Type B pancreatic cell (in vitro differentiated cells): ENCODE measurements at places on chromosomes 1 and 21. TPM values are rescaled to one million over a fixed set of nuclear protein-coding genes. Genes with fewer than 3 reads are reported as not detected.

GRCh38 chr21:33490991-33491372 is 534 bp downstream of the DNAJC28 start:
- H3K4me3 ChIP-seq, result peak overlapping the region; percentile 92
- no peak for DNase-seq
- H3K4me1 ChIP-seq, result peaks cover 6% of the 10 kb centered on the region
- H3K36me3 ChIP-seq, result no peaks in the 10 kb centered on the region
- peak overlapping the region; percentile 79 for H3K27ac ChIP-seq

- DNase-seq, result peak; percentile 88
- no peaks in the 10 kb centered on the region for H3K36me3 ChIP-seq
- peak within 1 kb of the TSS; percentile 86 for H3K4me3 ChIP-seq
- peaks cover 3% of the 10 kb centered on the region for H3K4me1 ChIP-seq
- H3K27ac ChIP-seq, result peak within 1 kb of the TSS; percentile 81
These were observed at the start of gene PGBD5 for GRCh38 chr1:230426246-230427093. Gene PGBD5 (minus strand): TSS chr1:230426332. CDS start chr1:230425928, 404 bp downstream.

- no peaks in the 10 kb centered on the region for H3K4me1 ChIP-seq
- peaks cover 8% of the 10 kb centered on the region for H3K27me3 ChIP-seq
- peak within 1 kb of the TSS; percentile 85 for H3K27ac ChIP-seq
- H3K4me3 ChIP-seq, result no peak within 1 kb of the TSS
- DNase-seq, result no peak
- H3K36me3 ChIP-seq, result peaks cover 5% of the 10 kb centered on the region
These were observed at the start of gene HOOK1 for GRCh38 chr1:59814901-59815825. Gene HOOK1 (plus strand): TSS chr1:59814949. CDS start chr1:59815118, 169 bp downstream.

DNA sequence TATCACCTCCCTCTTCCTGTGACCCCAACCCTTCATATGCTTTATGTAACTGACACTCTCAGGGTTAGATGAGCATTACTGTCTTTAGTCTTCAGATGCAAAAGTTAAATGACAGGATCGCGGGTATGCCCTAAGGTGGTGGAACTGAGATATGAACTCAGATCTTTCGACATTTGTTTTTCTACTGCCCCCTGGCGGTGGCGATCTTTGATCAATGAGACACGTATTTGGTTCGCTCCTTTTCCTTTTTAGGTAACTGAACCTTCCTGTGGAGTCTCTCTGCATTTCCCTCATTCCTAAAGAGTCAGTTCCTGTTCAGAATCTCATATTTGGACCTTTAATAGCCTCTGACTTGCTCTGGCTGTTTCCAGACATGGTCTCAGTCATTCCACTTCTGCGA is 47.8 kb upstream of the ZP4 start:
- no peaks in the 10 kb centered on the region for H3K4me1 ChIP-seq
- H3K4me3 ChIP-seq, result no peak overlapping the region
- no peaks in the 10 kb centered on the region for H3K36me3 ChIP-seq
- no peaks in the 10 kb centered on the region for H3K27me3 ChIP-seq
- no peak for DNase-seq
- no peak overlapping the region for H3K27ac ChIP-seq

FAM163A gene
- 1.4 and 2.5 TPM in 2 replicates for total RNA-seq

B3GALT2 gene
- 3.2 and 3.6 TPM in 2 replicates for total RNA-seq

GRCh38 chr1:176119549-176119948 is 87.5 kb downstream of the COP1 start:
- no peaks in the 10 kb centered on the region for H3K4me1 ChIP-seq
- H3K36me3 ChIP-seq, result peaks cover 24% of the 10 kb centered on the region
- H3K4me3 ChIP-seq, result no peak overlapping the region
- no peak overlapping the region for H3K27ac ChIP-seq
- DNase-seq, result no peak
- H3K27me3 ChIP-seq, result no peaks in the 10 kb centered on the region

CLCA4 gene
- total RNA-seq, result 0.10 TPM in 1 of 2 replicates, not detected in the other

- H3K4me1 ChIP-seq, result peaks cover 6% of the 10 kb centered on the region
- H3K27me3 ChIP-seq, result peaks cover 5% of the 10 kb centered on the region
- no peak overlapping the region for H3K27ac ChIP-seq
- no peak overlapping the region for H3K4me3 ChIP-seq
These were observed 484.6 kb upstream of the PLXNA2 start for GRCh38 chr1:208728815-208729214.

SPATA45 gene
- not detected in 2 replicates for total RNA-seq

DNA sequence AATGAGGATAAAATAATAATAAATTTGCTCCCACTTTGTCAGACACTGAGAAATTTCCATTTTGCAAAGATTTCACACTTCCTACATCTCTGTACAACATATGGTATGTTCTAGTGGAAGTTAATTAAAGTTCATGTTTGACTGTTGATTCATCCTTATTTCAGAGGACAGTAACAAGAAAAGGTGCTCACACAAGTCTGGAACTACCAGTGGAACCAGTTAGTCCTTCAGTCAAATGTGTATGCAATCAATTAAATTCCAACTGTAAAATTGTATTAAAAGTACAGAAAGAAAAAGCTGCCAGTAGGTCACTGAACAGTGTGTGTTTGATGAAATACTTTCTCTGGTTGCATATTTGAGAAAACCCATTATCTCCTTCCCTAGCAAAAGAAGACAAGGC is 496.0 kb upstream of the PKN2 start:
- H3K27ac ChIP-seq, result peak overlapping the region; percentile 71
- no peaks in the 10 kb centered on the region for H3K36me3 ChIP-seq
- H3K4me1 ChIP-seq, result peaks cover 9% of the 10 kb centered on the region

DNA sequence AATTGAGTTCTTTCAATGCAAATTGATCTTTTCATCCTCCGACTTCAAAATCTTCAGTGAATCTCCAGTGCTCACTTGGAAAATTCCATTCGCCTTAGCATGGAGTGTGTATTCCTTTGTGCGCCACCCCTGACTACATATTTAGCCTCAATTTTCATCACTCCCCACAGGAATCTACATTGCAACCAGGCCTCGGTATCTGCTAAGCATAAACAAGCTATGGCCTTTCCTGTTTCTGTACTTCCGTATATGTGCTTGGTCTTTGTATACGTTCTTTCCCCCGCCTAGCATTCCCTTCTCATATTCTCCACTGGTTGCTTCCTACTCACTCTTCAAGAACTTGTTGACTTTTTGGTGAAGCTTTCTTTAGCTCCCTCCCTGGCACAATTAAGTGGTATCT is 470.8 kb downstream of the LMO4 start:
- peaks cover 18% of the 10 kb centered on the region for H3K4me1 ChIP-seq
- H3K4me3 ChIP-seq, result no peak overlapping the region
- no peak for DNase-seq
- H3K36me3 ChIP-seq, result no peaks in the 10 kb centered on the region

GRCh38 chr1:169879034-169879840 is 14.5 kb downstream of the SCYL3 start:
- peaks cover 27% of the 10 kb centered on the region for H3K36me3 ChIP-seq
- no peak for DNase-seq
- H3K27ac ChIP-seq, result no peak overlapping the region

EFHD2 gene
- total RNA-seq, result 19.5 TPM in 2 replicates

PLEKHN1 gene
- 6.4 and 16.7 TPM in 2 replicates for total RNA-seq

DNA sequence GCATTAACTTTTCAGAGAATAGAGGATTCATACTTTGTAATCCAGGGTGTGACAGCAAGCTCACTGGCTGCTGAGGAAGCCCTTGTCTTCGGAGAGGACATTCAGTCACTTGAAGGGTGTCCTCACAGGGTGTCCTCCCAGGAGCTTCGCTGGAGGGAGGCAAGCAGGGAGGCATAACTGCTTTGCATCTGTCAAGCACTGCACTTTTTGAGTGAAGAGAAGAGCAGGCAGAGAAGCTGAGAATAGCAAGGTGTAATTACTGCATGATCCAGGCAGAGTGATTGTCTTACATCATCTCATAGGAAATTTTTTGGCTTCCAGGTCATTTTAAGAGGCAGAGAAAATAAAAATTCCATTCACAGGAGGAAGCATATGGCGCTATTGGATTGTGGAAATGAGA is 232.5 kb upstream of the ZP4 start:
- H3K36me3 ChIP-seq, result no peaks in the 10 kb centered on the region
- no peak overlapping the region for H3K4me3 ChIP-seq
- H3K27ac ChIP-seq, result no peak overlapping the region
- no peaks in the 10 kb centered on the region for H3K27me3 ChIP-seq
- H3K4me1 ChIP-seq, result no peaks in the 10 kb centered on the region

SYF2 gene
- 33.7 and 35.9 TPM in 2 replicates for total RNA-seq

DNA sequence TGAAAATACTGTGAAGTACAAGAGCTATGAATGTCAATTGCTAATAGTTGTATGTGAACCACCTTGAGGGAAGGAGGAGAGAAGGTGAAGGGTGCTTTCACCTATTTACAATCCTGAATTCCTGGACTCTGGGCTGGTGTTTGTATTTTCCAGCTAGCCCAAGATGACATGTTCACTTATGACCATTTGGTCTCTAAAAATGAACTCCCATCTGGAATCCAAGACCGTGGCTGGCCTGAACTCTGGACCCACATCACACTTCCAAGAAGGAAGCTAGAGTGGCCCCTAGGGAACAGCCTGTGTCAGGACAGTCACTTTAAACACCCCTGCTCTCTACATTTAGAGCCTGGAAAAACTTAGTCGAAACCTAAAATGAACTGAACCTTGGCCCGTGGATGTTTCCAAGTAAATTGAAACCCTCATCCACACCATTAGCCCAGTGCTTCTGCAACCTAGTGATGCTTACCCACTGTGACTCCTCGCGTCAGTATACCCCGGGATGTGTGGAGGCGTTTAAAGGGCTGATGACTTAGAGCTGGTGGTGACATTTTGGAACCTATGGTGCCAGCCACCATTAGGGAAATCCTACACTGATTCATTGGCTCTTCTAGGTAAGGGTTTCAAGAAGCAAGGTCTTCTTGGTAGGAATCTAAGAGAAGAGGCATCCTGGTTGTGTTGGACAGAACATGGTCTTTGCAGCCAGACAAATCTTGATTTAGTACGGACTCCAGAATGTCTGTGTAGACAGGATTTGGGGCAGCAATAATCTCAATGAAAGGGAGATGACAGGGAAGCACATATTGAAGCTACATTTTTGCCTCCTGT is 171.5 kb upstream of the IRF2BP2 start:
- no peak overlapping the region for H3K4me3 ChIP-seq
- H3K4me1 ChIP-seq, result no peaks in the 10 kb centered on the region
- H3K27ac ChIP-seq, result no peak overlapping the region
- H3K36me3 ChIP-seq, result no peaks in the 10 kb centered on the region

DNA sequence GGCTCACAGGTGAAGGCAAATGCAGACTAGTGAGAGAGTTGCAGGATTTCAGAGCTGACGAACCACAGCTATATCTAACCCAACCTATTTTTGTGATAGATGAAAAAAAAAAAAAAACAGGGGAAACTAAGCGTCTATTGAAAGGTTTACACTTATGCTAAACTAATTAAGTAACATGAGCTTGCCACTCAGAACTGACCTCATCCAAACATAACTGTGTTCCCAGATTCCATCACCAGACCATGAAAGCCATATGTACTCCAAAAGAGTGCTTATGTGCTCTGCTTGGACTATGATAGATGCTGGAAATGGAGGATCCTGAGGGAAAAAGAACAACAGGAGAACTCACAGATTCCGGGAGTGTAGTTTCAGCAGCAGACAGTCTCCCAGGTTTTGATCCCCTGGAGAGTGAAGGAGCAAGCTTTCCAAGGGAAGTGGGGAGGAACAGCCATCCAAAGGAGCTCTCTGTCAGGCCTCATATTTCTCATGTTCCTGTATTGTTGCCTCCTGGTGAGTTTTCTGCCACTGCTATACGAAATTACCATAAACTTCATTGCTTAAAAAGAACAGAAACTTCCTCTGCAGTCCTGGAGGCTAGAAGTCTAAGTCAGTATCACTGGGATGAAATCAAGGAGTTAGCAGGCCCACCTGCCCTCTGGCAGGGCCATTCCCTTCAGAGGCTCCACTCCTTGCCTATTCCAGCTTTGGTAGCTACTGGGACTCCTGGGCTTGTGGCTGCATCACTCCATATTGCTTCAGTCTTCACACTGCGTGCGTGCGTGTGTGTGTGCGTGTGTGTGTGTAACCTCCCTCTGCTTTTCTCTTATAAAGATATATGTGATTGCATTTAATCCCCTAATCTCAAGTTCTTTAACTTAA is 38.1 kb downstream of the NIBAN1 start:
- H3K4me1 ChIP-seq, result no peaks in the 10 kb centered on the region
- H3K4me3 ChIP-seq, result no peak overlapping the region
- no peaks in the 10 kb centered on the region for H3K36me3 ChIP-seq
- DNase-seq, result no peak
- H3K27me3 ChIP-seq, result peaks cover 5% of the 10 kb centered on the region

- no peak for DNase-seq
- H3K36me3 ChIP-seq, result no peaks in the 10 kb centered on the region
- H3K27me3 ChIP-seq, result peaks cover 24% of the 10 kb centered on the region
These were observed 170.7 kb upstream of the GALNT2 start for GRCh38 chr1:229896306-229896705.
